Stimulated activated CD4-positive, alpha-beta T cell treated with anti-CD3 and anti-CD28 coated beads, Interleukin-2, amount 100 ng/mL, for 24 hours (primary cell): ENCODE measurements at places on chromosomes 2 and 18.

DNA sequence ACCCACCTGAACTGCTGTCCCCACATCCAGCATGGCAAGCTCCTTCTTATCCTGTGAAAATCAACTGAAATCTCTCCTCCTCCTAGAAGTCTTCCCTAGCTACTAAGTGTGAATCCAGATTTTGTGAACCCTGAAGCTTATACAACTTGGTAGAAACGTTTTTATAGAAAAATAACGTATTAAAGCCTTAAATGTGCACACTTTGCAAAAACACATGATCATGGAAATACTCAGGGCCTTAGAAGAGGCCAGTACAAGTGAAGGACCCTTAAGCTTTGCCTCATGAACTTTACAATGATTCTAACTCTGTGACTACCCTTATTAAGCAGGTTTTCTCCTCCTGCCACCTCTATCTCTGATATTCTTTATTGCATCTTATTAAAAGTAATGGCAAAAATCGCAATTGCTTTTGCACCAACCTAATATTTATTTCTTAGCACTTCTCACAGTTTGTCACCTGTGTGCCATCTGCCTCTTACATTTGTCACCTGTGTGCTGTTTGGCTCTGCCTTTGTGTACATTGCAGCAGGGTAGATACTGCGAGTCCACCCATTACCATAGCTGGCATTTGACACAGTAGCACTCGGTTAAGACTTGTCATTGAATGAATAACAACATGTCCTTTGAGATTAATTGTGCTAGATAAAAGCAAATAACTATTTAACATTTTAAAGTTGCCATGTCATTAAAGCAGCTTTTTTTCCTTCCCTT is 42.2 kb downstream of the FRZB start:
- DNase-seq = no peak

DNA sequence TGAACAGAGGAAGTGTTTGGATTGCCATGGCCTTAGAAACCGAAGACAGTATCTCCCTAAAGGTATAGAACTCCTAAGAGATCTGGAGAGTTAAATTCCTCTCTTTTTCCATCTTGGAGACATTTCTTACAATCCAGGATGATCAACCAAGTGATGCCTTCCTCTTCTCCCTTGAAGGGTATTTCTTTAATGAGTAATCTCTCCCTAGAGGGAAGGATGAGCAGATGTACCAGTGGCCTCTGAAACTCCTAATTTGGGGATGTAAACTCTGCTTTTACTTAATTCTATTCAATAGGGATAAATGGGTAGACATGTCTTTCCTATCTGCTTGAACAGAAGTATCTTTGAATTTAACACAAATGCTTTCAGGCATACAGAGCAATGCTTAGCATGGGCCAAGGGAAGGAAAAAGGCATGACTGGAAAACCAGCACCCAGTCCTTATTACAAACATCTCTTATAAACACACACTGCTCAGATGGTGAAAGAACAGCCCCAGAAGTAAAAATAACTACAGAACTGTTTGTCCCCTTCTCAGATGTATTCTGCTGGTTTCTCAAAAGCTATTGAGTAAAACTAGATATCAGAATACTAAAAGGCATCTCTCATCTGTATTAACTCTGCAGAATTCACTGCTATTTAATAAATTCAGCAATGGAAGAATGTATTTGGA is 4.7 kb upstream of the THNSL2 start:
- DNase-seq = no peak

GRCh38 chr2:102619414-102620319 is at the start of gene SLC9A2:
TSS of gene SLC9A2 (plus strand) at chr2:102619553. CDS start at chr2:102619849, 296 bp downstream.
- no peak for DNase-seq

DNA sequence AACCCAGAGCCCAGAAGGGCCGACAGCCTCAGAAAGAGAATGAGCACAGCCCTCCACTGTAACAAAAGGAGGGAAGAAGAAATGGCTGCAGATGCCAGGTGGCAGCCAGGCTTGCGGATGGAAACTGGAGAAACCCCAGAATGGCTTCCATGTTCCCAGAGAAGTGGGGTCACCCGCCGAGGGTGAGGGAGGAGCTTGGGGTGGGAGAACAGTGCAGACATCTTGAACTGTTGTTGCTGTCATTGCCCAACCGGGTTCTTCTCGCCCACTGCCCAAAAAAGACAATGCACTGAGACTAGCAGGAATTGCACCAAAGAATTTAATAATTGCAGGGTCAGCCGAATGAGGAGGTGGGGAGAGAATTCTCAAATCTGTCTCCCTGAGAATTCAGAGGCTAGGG is 223.2 kb upstream of the RAB6C start:
- DNase-seq = no peak

GRCh38 chr2:152421521-152422370 is 86.8 kb downstream of the FMNL2 start:
- no peak for DNase-seq

GRCh38 chr2:233935426-233935825 is 18.3 kb downstream of the TRPM8 start:
- no peak for DNase-seq

DNA sequence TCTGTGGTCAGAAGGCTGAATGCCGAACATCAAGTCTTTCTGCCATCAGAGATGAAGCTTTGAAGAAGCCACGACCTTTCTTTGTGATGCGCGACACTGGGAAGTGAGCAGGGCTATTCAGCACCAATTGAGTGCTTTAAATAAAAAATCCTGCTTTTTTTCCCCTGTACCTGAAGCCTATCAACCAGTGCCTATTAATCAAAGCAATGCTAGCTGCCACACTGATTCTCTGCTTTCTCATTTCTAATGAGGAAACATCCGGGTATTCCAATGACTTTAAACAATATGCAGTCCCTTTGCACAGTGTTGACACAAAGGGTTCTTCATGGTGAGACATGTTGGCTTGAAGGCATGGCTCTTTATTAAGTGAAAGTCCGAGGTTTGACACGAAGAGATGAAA is 88.0 kb downstream of the GALR1 start:
- DNase-seq = no peak

DNA sequence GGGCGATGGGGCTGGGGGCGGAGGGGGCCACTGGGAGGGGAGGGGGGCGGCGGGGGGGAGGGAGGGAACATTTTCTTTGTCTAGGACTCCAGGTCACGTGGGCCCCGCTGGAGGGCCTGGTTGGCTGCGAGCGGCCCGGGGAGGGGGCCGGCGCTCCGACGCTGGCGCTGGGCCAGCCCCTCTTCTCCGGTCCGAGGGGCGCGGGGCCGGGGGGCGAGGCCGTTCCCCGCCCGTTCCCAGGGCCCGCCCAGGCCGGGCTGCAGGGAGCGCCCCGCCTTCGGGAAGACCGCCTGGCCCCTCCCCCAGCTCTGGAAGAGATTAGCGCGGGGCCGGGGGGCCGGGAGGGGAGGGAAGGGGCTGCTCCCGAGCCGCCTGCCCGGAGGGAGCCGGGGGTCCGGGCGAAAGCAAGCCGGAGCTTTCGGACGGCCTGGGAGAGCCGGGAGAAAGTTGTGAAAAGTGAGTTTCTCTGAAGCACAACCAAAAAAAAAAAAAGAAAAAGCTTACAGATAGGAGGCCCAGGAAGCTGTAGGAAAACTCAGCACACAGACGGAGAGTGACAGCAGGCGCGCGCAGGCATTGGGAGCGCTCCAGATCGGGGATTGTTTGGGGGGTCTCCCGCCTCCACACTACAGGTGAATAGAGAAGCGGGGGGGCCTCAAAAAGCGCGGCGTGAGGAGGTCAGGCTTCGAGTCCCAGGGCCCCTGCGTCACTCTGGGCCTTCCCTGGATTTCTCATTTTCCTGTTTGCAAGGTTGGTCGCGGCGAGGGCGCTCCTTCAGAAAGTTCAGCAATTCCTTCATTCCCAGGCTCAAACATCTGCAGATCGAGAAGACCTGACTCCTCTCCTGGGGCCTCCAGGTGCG is 84.1 kb upstream of the POMC start:
- DNase-seq = peak; percentile 63

DNA sequence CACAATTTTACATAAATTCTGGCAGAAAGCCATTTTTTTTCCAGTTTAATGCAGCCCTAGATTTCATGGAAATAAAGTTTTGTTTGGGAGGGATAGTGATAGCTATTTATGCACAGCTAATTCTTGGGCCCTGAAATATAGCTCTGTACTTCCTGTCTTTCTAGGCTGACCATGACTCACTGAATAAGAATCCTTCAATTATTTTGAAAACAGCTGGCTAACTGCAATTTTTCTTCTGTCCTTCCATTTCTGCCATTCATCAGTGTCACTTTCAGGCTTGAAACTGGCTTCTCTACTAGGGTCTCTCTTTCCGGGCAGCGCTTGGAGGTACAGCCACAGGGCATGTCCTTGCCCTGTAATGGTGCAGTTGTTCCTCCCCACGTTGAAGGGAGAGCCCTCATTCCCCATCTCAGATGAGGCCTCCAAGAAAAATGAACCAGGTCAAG is 97.1 kb upstream of the TMEM178A start:
- no peak for DNase-seq

DNA sequence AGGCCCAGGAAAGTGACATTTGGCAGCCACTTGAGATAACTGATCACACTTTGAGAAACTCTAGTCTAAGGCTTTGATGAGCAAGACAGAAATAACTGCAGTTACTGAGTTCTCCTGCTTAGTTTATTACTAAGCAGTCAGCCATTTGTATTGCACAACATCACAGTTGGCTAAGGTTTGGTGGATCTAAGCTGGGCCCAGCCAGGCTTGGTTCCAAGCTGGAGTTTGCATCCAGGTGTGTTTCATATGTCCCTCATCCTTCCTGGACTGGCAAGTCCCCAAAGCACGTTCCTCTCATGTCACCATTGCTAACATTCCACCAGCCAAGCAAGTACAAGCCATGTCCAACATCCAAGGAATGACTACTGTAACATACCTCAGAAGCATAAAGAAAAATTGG is 71.3 kb upstream of the ZNF532 start:
- no peak for DNase-seq
